Spinal cord (tissue), 10 donors: ENCODE measurements at places on chromosomes 6 and 20.

DNA sequence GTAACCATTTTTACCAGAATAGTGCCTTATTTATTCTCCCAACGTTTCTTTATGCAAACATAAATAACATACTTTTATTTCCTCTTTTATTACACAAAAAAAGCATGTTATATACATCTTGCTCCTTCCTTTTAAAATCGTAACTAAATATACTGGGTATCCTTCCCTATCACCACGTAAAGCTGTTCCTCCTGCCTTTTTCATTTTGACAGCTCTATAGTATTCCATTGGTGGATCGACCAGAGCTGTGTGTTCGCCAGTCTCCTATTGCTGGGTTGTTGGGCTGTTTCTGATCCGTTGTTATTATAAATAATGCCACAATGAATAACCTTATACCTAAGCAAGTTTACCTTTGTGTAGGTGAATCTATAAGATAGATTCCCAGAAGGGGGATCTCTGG lies 46.9 kb upstream of the DDR1 start:
- no peak for DNase-seq

GRCh38 chr20:3659492-3660261 lies 3.5 kb downstream of the GFRA4 start:
- DNase-seq, result no peak

DNA sequence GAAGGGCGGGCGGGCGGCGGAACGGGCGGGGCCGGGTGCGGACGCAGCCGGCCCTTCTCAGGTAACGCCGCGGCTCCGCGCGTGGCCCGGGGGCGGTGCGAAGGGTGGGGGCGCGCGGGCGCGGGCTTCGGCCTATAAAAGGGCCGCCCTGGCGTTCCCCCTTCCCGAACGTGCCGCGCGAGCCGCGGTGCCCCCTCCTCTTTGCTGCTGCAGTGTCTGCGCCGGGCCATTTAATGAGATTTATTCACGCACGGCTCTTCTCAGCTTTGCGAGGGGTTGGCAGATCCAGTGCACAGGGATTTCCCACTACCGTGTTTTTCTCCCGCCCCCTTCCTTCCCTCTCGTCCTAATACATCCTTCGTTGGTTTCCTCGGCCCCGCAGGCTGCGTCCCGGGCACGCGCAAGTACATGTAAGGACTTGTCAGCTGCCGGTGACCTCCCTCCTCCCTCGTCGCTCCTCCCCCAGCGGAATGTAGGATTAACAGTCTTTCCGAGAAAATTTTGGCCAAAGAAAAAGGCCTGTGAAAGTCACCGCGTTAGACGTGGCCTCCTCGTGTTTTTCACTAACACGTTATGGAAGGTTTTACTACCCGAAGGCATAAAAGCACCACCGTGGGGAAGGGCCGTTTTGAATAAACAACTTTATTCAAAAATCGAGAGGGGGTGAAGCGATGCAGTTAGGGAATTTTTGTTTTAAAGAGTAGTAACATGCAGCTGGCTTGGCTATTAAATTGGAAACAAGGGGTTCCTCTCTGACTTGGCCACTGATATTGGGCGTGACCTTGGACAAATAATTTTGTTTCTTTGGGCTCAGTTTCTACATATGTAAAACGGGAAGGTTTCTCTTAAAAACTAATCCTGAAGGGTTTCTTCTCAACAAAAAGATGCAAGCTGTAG lies 966 bp upstream of the REV3L start:
- DNase-seq, result peak; percentile 94

- DNase-seq, result no peak
These were observed 172.3 kb downstream of the OGFRL1 start for GRCh38 chr6:71460933-71461332.

- DNase-seq, result no peak
These were observed 122.5 kb downstream of the RNGTT start for GRCh38 chr6:88840796-88841539.

GRCh38 chr6:1761477-1761877 lies 151.8 kb downstream of the FOXC1 start:
- no peak for DNase-seq

DNA sequence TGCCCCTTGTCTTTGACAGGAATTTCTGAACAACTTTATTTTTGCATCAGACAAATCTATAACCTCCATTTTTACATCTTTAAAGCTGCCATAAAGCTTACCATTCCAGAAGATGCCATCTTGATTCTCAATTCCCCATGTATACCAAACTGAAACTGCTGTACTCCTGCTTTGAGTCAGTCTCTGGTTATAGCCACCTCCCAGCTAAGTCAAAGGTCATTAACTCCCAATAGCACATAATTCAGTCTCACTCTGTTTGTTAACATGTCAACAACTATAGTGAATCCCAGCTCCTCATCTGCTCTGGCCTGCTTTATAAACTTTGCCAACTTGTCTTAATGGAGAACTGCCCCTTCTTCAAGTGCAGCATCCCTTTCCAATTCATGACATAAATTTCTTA lies 343.6 kb downstream of the FRK start:
- no peak for DNase-seq

DNA sequence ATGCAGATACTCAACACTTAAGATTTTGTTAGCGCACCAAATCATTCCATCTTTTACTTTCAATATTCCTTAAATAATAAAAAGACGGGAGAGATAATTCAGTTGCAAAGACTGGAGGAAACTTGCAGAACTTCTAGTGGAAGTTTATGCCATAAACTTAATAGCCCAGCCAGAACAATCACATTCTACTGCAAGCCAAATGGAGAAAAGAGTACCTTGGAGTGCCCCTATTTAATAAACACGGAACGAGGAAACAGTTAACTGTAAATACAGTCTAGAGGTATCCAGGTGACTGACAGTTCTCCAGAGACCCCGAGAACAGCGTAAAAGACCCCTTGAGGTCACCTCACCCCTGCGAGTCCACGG lies 635 bp downstream of the SLC35B3 start:
- no peak for DNase-seq

DNA sequence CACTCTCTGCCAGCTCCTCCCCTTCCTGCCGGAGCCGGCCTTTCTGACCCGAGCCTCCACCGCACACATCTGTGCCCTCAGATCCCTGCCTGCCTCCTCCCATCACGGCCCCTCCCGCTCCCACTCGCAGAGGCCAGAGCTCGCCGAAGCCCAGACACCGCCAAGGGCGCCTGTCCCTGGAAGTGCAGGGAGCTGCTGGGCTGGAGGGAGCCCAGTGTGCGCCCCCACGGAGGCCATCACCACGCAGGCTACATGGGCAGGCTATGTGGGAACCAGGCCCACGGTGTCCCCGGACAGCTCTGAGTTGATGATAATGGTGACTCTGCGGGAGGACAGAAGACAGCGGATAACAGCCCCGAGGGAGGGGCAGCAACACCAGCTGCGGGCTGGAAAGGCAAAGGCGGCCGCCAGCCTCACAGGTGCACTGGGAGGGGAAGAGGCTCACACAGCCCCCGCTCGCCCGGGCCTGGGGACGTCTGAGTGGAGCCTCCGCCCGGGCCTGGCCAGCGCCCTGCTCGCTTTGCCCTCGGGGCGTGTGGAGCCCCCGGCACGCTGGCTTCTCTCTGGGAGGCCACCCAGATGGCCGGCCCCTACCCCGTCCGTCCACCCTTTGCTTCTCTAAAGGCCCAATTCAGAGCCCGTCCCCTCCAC lies 154.9 kb downstream of the DLL1 start:
- DNase-seq, result no peak

- no peak for DNase-seq
These were observed 56.5 kb downstream of the PLEKHG1 start for GRCh38 chr6:150656156-150656555.

GRCh38 chr6:107769053-107769658 lies 55.0 kb downstream of the SCML4 start:
- no peak for DNase-seq

DNA sequence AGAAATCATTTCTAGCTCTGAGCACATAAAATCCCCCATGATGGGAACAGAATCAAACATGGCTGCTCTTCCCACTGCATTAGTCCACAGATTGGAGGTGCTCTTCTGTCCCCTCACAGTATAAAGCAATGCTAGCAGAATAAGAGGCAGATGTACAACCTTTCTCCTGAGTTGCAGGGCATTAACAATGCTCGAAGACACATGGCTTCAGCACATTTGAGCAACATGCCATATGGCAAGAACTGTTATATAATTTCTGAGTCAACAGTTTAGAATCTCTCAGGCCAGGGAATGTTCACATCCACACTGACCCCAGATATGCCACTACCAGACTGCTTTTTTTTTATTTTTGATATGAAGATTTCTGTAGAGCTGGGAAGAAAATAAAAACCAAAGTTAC lies 119.6 kb downstream of the KIF13A start:
- DNase-seq, result no peak

DNA sequence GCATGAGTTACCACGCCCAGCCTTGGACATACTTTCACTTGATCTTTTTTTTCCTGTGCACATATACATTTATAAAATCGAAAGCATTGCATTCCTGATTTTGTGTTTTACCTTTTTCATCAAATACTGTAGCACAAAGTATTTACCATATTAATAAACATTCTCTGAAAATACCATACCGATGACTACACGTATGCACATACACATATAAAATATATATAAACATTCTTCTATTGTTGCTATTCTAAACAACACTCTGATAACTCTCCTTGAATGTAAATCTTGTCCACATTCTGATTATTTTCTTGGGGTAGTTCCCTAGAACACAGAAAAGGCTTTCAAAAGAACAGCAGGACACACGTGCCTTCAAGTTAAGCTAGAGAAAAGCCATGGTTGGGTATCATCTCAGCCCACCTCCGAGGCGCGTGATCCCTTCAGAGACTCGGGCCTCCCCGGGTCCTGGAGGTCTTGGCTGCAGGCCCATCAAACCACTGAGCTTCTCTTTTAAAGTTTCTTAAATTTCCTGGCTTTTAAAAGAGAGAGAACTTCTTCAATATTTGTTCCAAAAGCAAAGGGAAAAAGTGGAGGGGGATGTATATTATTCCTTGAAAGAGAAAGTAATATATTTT lies 198.1 kb downstream of the MYLK4 start:
- no peak for DNase-seq

DNA sequence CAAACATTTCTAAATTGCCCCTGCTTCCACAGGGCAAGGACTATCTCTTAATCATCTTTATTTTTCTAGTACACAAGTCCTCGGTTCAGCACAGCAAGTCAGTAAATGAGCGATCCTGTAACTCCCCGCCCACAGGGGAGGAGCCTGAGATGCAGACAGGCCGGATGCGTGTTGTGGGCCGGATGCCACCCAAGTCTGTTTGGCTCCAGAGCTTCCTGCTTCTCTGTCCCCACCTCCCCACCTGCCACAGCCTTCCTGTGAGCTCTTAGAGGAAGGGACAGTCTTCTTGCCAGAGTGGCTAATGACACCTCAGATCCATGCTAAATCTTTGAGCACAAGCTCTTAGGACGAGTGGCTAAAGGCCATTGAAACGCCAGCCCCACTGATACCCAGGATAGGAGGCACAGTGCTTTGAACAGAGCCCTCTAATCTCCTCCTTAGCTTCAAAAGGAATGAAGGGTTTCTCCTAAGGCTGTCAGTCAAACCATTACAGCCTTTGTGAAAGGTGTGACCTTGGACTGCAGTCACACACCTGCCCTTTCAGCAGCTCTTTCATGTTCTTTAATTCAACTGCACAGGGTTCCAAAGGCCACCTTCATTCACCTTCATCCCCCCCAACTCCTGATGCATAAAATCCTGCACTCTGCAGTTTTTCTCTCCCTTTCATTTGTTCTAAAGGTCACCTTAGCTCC lies 264.3 kb downstream of the TFAP2C start:
- DNase-seq, result no peak

GRCh38 chr20:63700199-63701050 lies 4.0 kb downstream of the TNFRSF6B start:
- no peak for DNase-seq

- DNase-seq, result no peak
These were observed 13.0 kb upstream of the MOXD1 start for GRCh38 chr6:132414322-132414721.

DNA sequence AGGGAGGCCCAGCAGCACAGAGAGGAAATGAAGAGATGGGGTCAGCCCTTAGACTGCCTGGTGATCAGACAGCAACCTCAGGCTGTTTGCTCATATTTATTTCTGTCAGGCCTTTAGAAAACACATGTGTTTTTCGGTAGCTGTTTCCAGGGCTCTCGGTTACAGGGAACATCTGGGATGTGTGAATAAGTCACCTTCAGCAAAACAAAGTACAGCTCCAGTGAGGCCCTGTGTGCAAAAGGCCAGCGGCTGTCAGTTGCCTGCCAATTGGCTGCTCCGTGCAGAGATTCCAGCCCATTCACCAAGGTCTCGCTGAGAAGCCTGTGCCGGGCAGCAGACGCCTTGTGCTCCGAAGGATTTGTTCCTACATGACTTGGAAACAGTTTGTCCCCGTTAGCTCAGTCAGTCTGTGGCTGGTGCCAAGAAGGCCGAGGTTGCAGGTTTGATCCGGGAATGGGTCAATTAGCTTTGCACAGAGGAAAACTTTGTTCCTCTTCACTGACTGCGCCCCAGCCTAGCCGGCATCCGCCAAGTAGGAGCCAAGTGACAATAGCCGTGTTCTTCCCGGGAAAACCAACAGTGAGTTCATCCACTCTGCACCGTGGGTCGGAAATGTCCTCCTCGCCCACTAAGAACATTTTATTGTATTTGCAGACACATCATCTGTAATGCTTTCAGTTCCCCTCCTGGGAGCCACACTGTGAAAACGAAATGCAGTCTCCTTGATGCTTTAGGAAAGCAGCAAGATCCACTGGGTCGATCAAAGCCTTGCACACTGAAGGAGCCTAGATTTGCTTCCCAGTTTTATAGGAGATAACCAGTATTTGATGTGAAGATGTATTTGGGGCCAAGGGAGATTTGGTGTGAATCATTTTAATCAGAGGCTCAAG lies 315.4 kb upstream of the CDYL start:
- DNase-seq, result peak; percentile 80

- no peak for DNase-seq
These were observed 14.5 kb upstream of the ELMO2 start for GRCh38 chr20:46420878-46421277.

DNA sequence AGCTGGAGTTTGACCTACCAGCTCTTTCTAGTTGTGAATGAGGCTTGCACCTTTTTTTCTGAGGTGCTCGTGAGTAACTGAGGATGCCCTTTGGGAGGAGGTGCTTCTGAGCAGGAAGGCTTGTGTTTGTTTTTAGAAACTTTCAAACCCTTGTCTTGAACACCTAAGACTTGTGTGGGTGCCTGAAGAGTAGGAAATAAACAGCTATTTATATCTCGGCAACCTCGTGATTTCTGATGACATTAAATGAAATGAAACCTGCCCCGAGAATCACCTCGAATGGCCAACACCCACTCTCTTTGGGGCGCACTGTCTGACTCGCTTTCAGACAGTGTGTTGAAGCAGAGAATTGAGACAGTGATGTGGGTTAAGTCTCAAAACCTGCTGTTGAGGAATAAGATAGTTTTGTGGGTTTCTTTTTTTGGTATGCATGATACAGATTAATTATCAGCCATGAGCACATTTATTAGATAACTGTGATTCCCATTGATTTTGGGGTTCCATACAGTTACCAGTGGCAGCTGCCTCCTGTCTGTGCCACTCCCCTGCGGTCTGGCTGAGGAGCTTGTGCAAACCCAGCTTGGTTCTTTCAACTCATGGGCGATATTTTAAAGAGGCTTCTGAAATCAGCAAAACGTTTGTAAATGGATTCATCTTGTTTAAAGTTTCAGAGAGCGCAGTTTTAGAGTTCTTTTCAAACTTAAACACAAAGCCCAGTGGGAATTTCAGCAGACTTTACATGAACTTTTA lies 8.4 kb downstream of the IRF4 start:
- DNase-seq, result no peak

GRCh38 chr20:62357187-62357667 lies 9.9 kb downstream of the LAMA5 start:
- no peak for DNase-seq

- no peak for DNase-seq
These were observed 991.0 kb downstream of the KIF16B start for GRCh38 chr20:15582146-15582760.
